ENCODE measurements at places on chromosomes 7 and 10.

DNA sequence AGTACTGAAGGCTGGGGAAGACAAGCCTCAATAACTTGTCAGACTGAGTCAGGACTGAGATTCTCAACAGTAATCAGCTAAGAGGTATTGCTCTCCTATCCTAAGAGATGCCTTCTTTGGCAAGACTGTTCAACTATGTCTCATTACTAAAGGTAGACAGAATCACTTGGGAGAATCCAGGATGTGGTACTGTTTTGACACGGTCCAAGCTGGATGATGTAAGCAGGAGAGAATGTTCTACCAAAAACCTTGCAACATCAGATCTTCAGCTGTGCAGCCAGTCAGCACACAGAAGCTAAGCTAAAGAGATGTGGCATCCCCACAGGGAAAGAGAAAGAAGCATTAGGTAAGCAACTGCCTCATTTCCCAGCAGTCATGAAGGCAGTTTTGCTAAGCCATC lies 391.4 kb downstream of the NRG3 start:
- no peak for DNase-seq

GRCh38 chr10:32939296-32940111 lies 18.5 kb downstream of the ITGB1 start:
- DNase-seq: no peak

GRCh38 chr10:79138449-79139123 lies 69.8 kb downstream of the ZMIZ1 start:
- DNase-seq: no peak

DNA sequence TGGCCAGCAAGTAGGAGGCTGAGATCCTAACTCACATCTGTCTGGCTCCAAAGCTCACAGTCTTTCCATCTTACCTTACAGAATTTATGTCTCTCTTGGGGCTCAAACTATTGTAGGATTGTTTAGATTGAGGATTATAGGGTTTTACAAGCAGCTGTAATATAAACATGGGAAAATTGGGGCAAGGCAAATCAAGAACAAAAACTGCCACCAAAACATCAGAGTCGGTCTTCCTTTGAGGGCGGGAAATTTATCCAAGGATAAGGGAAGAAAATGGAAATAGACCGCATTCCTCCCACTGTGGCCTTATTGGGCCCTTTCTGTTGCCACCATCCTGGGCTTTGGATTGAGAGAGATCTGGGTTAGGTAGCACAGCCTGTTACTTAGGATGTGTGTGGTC lies 22.5 kb downstream of the RBM20 start:
- DNase-seq: no peak

- DNase-seq: no peak
These were observed 111.6 kb upstream of the SEMA3C start for GRCh38 chr7:81030472-81030871.

GRCh38 chr10:49242604-49243003 lies 54.4 kb upstream of the TMEM273 start:
- DNase-seq: no peak

DNA sequence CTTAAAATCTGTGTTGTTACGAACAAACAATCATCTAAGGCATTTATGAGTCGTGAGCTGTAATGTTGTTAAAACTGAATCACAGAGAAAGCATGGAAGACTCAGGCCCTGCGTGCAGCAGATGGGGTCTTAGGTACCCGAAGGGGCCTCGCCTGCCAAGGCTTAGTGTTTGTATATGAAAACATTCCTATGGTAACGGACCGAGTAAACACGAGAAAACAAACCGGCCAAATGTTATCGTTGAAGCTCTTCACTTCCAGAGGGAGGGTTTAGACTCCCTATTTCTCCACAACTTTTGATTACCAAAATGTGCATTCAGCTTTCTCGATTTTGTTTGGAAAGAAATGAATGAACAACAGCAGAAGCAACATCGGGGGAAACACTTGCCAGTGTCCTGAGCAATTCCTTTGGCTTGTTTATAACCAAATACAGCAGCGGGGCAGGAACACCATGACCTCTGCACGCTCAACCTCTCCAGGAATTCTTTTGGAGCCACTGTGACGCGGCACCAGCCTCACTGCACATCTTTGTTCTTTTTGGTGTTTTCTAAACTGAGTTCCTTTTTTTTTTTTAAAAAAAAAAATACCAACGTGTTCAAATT lies 121.6 kb upstream of the KLF6 start:
- DNase-seq: no peak

- no peak for DNase-seq
These were observed 23.7 kb upstream of the ZNF862 start for GRCh38 chr7:149814494-149814893.

GRCh38 chr10:122054048-122055025 lies 65.4 kb downstream of the TACC2 start:
- DNase-seq: no peak

GRCh38 chr7:26492816-26493215 lies 201.2 kb downstream of the SNX10 start:
- no peak for DNase-seq

GRCh38 chr10:37952043-37952755 lies 24.2 kb downstream of the ZNF25 start:
- DNase-seq: no peak

GRCh38 chr7:22726345-22726906 lies 574 bp upstream of the IL6 start:
- DNase-seq: no peak

GRCh38 chr10:12707461-12708185 lies 293.9 kb downstream of the CCDC3 start:
- peak; percentile 21 for DNase-seq

DNA sequence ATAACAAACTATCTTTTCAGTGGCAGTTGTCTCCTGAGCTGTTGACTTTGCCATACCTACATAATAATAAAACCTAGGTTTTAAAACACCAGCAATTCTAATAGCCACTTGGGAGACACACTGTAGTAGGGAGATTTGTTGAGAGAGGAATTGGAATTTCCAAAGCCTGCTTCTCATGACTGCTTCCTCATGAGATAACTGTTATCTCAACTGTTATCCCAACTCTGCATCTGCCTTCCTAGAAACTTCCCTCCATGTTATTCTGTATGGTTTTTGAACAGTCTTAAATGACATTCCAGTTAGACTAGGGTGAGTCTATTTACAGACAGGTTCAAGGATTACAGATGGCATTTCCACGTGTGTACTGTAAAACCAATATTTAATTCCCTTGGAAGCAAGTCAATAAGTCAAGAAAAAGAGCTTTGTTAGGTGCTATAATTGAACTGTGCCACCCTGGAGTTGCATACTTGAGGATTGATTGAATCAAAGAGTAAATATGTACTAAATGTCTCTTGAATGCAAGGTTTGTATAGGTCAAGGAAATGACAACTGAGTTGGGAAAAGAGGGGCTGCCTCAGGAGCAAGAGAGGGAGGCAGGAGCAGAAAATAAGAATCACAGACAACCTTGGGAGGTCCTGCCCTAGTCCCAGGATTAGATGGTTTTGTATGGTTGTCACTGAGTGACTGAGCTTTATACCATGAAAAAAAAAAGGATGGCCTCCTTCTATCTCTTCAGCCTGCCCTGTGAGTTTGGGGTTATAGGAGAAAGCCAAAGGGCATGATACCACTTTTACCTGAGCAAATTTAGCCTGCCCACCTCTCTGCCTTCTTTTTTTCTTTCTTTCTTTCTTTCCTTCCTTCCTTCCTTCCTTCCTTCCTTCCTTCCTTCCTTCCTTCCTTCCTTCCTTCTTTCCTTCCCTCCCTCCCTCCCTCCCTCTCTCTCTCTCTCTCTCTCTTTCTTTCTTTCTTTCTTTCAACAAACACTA lies 9.9 kb upstream of the TM9SF3 start:
- DNase-seq: no peak

DNA sequence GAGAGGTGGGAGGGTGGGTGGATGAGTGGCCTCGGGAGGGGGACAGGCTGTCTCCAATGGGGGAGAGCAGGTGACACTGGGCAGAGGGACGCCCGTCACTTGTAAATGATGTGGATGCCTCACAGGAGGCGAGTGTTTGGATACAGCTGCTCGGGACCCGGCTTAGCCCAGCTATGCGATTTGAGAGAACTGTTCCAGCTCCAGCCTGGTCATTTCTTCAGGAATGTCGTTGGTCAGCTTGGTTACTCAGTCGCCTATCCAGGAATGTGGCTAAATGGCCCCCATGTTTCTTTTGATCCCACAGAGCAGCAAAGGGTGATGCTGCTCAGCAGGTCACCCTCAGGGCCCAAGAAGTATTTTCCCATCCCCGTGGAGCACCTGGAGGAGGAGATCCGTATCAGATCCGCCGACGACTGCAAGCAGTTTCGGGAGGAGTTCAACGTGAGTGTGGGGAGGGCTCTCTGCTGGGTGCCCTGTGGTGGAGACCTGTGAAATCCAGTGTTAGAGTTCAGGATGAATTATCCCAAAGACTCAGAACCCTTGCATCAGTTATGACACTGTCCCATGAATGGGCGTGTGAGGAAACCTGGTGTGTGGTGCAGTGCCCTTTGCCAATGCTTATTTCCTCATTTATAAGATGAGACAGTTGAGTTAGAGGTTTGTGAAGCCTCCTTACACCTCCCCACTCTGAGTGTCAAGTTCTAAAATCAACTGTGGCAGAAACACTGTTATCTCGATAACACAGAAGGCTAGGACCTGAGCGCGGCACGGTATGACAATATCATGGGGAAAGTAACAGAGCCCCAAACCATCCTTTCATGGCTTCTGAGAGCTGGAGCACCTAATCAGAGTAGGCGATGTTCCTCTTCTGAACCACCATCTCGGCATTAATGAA lies 76.8 kb downstream of the MKI67 start:
- no peak for DNase-seq

GRCh38 chr10:51422311-51423120 lies 276.9 kb downstream of the CSTF2T start:
- no peak for DNase-seq
